LoVo (cell line): ENCODE measurements at places on chromosomes 16 and 17.

- DNase-seq = no peak
These were observed 24.2 kb downstream of the SIAH1 start for GRCh38 chr16:48361012-48361411.

DNA sequence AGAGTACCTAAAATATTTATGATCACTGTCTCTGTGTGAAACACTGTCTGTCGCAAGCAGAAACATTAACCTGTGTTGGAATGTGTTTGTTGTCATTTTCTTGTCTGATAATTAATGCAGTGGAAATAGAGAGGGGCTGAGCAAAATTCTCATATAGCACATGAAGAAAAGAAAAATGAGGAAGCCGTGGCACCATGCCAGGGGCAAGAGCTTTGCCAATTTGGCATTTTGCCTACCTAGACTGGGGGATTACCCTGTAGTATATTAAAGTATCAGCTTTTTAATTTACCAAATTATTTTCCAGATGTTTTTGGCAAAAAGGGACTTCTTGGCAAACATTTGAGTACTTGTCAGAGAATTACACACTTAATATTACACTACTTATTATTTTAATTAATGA lies 1326.6 kb upstream of the GOT2 start:
- DNase-seq = no peak

DNA sequence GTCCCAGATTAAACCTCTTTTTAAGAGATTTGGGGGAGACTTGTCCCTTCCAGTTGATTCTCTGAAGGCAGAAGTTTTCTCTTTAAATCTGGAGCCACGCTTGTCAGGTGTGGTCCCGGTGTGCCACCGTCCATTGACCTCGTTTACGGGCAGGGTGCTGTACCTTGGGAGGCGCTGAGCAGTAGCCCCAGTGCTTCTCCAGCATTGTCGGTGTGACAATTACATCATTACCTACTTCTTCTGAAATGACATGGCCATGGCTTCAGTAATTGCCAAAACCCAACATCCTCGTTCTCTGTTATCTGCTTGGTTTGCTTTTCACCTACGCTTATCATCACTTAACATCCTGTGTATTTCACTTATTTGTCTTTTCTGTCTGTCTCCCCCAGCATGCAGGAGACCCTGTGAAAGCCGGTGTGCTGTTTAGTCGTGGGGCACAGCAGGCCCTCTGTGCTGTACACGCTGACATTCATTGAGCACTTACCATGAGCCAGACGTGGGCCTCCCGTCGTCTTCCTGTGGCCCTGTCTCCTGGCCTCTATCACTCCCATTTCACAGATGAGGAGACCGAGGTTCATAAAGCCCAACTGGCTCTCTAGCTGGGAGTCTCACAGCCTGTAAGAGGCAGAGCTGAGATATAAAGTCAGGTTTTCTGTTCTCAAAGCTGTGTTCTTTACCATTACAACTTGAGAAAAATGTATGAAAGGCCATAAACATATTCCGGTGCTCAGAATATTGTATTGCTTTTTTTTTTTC lies 143.9 kb downstream of the CMIP start:
- DNase-seq = no peak

DNA sequence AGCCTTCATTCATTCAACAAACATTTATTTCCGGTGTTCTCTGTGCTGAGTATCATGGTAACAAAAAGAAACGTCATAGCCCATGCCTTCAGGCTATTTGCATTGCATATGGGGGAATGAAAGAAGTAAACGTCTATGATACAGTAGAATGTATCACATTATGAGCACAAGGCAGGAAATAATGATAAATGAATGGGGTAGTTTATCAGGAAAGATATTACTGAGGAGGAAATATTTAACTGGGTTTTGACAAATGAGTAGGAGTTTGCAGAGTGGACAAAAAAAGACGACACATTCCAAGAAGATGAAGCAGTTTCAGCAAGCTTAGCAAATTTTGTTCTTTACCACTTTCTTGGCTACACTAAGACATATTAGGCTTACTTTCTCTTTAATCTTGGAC lies 1.3 kb upstream of the KRTAP4-7 start:
- DNase-seq = no peak

DNA sequence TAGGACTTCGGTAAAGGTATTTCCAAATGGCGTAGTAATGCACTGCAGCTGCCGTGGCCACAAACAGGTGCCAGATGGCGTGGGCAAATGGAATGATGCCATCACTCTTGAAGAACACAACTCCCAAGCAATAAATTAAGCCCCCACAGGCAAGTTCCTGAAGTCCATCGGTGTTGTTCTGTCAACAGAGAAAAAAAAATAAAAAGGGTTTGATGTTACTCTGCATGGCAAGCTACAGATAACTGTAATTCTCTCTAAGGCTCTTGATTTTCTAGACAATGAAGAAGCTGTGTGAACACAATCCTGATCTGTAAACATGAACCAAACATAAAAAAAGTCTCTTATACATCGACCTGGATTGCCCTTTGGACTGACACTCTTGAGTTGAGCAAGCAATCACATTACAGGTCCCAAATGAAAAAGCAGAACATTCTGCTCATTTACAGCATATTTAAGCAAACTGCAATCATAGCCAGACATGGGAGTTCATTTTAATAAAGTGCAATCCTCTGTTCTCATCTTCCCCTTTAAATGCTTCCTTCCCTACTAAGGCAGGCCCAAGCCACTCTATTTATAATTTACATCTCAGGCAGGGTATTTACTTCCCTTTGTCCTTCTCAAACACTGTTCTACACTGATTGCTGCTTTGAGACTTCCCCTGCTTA lies 27.1 kb downstream of the MMD start:
- no peak for DNase-seq

- DNase-seq = no peak
These were observed 29.0 kb upstream of the KPNB1 start for GRCh38 chr17:47620503-47621245.

GRCh38 chr17:8836821-8837562 lies 30.5 kb downstream of the PIK3R6 start:
- DNase-seq = no peak

DNA sequence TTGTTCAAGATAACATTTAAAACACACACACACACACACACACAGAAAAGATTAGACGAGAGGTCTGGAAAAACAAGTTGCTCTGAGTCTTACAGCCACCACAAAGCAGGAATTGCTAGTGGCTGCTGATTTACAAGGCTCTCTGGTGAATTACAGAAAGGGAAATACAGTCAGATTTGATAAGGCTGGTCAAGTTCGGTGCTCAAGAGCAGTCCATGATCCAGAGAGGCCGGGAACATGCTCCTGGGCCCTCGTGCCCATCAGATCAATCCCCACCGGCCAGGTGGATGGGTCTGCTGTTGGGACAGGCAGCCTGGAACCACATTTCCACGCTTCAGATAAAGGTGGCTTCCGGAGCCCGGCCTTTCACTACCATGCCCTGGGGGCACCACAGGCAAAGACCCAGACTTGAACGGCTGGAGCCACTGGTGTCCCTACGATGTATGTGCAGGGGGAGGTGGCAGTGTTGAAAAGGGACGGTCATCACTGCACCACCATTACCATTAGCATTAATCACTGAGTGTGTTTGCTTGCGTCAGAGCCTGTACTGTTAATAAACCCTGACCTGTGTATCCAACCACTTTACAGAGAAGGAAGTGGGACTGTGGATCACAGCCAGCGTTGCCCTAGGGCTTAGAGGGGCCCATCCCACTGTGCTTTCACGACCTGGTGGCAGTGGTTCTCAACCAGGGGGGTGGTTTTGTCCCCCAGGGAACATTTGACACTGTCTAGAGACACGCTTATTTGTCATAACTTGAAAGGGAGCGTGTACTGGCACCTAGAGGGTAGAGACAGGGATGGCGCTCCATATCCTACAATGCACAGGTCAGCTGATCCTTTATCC lies 95.1 kb downstream of the XYLT1 start:
- no peak for DNase-seq

- no peak for DNase-seq
These were observed 127.2 kb downstream of the HS3ST3B1 start for GRCh38 chr17:14427900-14428647.

GRCh38 chr17:58375256-58375655 lies 23.3 kb upstream of the SUPT4H1 start:
- no peak for DNase-seq

GRCh38 chr16:35636480-35637230 lies 2177.2 kb downstream of the TP53TG3F start:
- DNase-seq = no peak

DNA sequence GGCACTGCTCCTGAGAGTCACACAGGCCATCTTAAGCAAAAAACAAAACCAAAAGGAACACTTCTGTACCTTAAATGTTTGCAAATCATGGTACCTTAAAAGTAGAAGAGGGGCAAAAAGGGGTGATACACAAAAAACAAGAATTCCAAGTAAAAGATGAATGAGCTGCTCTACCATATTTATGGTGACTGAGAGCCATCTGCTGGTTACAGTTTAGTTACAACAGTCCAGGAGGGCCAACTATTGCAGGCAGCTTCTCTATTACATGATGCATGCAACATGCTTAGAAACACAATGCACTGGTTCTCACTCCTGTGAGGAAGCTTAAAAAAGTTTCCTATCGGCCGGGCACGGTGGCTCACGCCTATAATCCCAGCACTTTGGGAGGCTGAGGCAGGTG lies 53.5 kb downstream of the STX8 start:
- no peak for DNase-seq

DNA sequence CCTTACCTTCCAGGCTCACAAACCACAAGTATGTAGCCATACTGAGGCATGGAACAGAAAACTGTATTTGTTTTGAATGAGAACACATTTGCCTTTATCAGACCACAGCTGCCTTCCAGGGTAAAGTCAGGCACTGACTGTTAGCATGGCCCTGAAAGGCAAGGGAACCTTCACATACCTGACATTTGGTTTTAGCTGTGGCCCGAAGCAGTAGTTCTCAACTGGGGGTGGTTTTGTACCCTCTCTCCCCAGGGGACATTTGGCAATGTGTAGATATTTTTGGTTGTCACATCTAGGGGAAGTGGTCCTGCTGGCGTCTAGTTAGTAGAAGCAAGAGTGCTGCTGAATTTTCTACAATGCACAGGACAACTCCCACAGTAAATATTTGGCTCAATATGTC lies 9.2 kb downstream of the HERPUD1 start:
- DNase-seq = no peak

DNA sequence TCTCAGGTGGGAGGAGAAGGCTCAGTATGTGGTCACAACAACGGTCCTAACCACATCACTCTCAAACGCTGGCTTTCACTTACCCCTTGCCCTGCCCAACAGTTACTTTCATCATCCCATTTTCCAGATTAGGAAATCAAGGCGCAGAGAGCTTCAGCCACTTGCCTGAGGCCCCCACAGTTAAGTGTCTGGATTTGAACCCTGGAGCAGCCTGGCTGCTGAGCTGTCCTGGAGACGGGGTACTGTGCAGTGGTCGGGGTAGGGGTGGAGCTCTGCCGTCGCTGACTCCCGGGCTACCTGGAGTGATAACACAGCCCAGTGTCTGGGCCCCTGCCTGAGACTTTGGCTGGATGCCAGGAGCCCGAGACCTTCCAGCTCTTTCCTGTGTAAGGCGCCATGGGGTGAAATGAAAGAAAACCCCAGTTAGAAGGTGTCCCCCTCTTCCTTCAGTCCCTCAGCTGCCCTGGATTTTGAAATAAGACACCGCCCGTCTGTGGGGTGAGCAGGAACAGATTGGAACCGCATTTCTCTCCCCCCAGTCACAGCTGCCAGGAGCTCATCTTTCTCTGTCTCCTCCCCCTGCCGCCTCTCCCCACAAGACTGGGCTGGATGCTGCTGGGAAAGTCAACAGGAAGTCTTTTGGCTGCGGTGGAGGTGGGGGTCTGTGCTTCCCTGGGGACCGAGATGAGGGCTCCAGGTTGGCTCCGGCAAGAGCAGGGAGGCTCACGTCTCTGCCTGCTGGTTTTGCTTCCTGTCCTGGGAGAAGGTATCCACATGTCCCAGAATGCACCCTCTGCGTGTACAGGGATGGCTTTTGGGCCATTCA lies 280.2 kb downstream of the SEC14L1 start:
- DNase-seq = no peak

DNA sequence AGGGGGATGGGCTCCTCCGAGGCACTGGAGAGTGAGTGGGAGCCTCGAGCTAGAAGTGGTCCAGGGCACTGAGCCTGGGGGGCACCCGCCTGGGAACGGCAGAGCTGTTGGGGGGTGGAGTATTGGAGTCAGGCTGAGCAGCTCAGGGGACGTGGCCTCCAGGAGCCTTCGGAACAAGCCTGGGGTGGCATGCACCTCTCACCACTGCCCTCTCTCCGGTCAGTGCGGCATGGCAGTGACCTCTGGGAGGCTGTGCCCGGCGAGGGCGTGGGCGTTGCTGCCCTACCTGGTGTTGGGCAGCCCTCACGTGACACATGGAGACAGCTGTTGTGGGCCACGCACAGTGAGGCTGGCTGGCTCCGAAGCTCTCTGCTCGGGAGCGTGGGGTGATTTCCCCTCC lies 13.9 kb downstream of the PRSS27 start:
- no peak for DNase-seq

- DNase-seq = no peak
These were observed 24.2 kb downstream of the SAP30BP start for GRCh38 chr17:75691371-75691791.

GRCh38 chr16:66091471-66091891 lies 275.0 kb upstream of the CDH5 start:
- DNase-seq = no peak

- DNase-seq = no peak
These were observed 380.2 kb upstream of the SALL1 start for GRCh38 chr16:51531271-51531670.

- no peak for DNase-seq
These were observed 288.3 kb upstream of the TNRC6C start for GRCh38 chr17:77670173-77670572.

- DNase-seq = peak; percentile 93
These were observed 354 bp upstream of the ESRP2 start for GRCh38 chr16:68236137-68236825.

GRCh38 chr16:89561884-89562599 lies 1.6 kb downstream of the RPL13 start:
- DNase-seq = no peak

DNA sequence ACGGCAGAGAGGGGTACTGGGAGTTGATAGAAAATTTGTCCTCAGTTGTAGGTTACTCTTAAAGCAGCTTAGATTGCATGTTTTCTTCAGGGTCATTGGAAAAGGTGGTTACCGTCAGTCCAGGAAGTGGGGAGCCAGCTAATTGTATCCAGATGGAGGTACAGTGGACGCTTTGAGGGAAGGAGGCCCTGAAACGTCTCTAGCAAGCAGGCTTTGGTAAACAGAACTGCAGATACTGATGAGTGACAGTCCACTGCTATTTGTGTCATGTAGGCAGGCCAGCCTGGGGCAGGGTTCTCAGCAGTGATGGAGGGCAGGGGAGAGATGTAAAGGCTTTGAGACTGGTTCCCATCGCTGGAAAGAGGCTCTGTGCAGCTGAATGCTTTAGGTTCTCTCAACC lies 30.2 kb upstream of the ST6GALNAC1 start:
- DNase-seq = no peak

- DNase-seq = no peak
These were observed 1.3 kb downstream of the SLC2A4 start for GRCh38 chr17:7282752-7283321.
